ENCODE measurements at places on chromosomes 16 and 17. TPM values are rescaled to one million over a fixed set of nuclear protein-coding genes. Genes with fewer than 3 reads are reported as not detected.
A peak's percentile ranks its signal among the peaks of the same experiment; 100 is the strongest.

The ZNF688 gene
- total RNA-seq = 33.4 TPM

The TPSB2 gene
- 301 TPM for total RNA-seq

The NSF gene
- total RNA-seq = 19.9 TPM

The CMTM4 gene
- 18.0 TPM for total RNA-seq

The CCDC78 gene
- 0.80 TPM for total RNA-seq

The KRTAP17-1 gene
- total RNA-seq = not detected

DNA sequence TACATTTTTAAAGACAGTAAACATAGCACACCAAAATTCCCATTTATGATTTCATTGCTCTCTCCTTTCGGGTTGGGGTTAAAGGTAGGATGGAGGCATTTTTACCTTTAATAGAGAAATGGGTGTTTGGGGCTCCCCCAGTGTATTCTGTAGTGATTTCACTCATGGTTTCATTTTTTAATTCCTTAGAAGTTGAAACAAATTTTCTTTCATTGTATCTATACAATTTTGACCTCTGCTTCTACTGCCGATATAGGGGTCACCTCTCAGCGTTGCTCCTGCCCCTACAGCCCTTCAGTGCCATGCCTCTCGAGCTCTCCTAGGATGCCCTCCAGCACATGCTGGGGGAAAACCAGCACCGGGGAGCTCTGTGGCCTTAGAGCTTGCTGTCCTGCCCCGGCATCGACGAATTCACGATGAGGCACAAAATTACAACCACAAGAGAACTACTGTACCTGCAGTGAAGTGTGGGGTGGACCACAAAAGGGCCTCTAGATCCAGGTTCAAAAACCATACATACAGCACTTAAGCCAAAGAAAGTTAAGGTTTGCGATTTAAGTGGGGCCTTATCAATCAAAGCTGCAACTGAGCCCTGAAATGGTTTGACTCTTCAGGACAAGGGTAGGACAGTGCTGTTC lies 39.3 kb downstream of the LITAFD start:
- H3K27ac ChIP-seq = no peak overlapping the region
- H3K4me1 ChIP-seq = peaks cover 13% of the 10 kb centered on the region
- H3K4me3 ChIP-seq = no peak overlapping the region
- no peak for DNase-seq

- no peak overlapping the region for H3K27ac ChIP-seq
Observed at GRCh38 chr16:70470927-70471341, 16.5 kb downstream of the FCSK start.

DNA sequence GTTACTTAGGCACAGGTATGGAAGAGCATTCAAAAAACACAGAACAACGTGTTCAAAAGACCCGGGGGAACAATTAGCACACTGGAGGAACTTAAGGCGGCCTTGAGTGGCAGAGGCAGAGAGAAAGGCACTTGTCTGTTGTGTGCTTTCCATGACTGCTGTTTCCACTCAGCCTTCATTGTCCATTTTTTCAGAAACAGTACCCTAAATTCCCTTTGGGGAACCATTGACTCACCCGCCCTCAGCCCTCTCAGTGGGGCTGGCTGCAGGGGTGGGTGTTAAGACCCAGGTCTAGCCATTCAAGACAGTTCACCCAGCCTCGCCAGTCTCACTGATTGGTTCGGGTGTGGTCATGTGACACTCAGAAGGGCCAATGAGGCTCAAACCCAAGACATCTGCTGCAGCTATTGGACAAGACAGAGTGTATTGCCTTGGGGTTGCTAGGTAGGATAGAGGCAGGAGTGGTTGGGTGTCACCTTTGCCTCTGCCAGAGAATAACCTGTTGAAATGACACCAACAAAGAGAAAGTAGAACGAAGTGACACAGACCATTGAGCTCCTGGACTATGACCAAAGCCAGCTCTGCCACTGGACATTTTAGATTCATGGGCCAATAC lies 19.6 kb upstream of the CEP20 start:
- no peak for DNase-seq
- no peaks in the 10 kb centered on the region for H3K36me3 ChIP-seq
- H3K4me3 ChIP-seq = no peak overlapping the region
- no peaks in the 10 kb centered on the region for H3K27me3 ChIP-seq
- no peaks in the 10 kb centered on the region for H3K4me1 ChIP-seq

DNA sequence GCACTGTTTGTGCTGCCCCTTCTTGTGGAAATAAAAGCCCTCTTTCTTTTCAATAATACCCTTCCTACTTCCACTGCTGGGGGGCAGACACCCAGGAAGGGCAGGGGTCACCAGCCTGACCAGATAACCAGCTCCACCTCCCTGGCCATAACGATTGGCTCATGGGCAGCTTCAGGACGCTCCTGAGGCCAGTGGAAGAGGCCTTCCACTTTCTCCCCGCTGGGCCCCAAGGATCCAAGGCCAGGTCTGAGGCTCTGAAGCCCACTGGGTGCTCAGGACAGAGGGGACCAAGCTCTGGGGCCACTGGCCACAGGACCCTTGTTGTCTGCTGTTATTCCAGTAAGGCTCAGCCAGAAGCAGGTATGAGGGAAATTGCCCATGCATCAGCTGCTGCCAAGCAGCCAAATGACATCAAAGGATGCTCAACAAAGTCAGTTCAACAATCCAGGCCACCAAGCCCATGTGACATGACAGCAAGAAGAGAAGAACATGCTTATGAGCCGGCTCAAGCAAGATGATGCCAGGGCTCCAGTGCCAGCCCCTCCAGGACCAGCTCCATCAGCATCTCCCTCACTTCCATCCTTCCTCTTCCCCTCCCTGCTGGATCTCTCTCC lies 238.8 kb downstream of the ZNF423 start:
- no peaks in the 10 kb centered on the region for H3K27me3 ChIP-seq
- no peaks in the 10 kb centered on the region for H3K36me3 ChIP-seq
- no peak overlapping the region for H3K27ac ChIP-seq
- peaks cover 24% of the 10 kb centered on the region for H3K4me1 ChIP-seq

DNA sequence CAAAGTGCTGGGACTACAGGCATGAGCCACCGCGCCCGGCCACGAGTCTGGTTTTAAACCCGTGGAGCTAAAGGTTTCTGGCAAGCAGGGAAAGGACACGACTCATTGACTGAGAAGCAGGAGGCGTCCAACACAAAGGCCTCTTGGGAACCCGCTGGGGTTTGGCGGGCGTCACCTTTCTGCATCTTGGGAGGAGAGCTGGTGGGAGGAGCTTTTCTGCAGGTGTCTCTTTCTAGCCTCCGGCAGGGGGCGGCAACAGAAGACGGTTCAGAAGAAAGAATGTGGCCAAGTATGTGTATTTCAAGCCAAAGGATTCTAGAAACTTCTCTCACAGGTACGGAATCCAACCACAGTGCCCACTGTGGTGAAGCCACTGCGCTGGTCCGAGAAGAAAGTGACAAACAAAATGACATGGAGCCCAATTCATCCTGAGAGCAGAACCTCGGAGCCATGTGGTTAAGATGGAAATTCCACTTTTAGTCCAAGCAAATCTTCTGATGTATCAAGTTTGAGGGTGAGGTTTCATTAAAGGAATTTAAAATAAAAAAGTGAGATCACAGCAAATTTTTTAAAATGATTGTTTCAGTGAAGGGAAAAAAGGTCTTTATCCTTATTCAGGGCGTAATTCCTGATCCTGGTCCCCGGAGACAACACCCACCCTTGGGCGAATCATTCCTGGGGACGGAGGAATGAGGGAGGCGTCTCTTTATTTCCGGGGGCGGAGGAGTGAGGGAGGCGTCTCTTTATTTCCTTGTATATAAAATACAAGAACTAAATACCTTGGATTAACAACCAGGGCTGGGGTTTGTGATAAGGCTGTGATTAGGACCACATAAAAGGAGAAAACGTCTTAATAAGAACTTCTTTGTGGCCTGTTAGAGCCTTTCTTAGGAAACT lies 97.6 kb downstream of the MRM3 start:
- peaks cover 51% of the 10 kb centered on the region for H3K4me1 ChIP-seq
- no peaks in the 10 kb centered on the region for H3K36me3 ChIP-seq
- H3K4me3 ChIP-seq = no peak overlapping the region

GRCh38 chr17:57286399-57287105 lies 30.2 kb downstream of the MSI2 start:
- H3K36me3 ChIP-seq = no peaks in the 10 kb centered on the region
- no peak overlapping the region for H3K27ac ChIP-seq
- no peaks in the 10 kb centered on the region for H3K27me3 ChIP-seq
- DNase-seq = no peak
- peaks cover 34% of the 10 kb centered on the region for H3K4me1 ChIP-seq
- H3K4me3 ChIP-seq = no peak overlapping the region

DNA sequence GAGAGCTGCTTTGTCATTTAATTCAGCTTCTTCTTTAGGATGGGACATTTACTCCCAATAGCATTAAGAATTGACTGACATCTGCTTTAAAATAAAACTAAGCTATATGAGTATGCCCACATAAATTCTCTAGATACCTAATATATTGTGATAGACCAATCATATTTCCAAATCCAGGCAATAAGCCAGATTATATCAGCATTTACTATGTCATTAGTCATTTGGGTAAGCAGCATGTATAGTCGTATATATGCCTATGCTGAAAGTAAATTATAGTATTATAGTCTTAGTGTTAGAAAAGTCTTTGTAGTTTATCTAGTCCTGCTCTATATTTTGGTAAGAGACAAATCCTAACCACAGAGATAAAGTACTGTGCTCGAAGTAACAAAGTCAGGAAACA lies 958.1 kb downstream of the KCNJ2 start:
- no peak overlapping the region for H3K27ac ChIP-seq
- no peaks in the 10 kb centered on the region for H3K27me3 ChIP-seq
- no peak for DNase-seq
- H3K4me1 ChIP-seq = no peaks in the 10 kb centered on the region

GRCh38 chr16:56771558-56772279 lies 41.8 kb downstream of the NUP93 start:
- H3K4me1 ChIP-seq = peaks cover 44% of the 10 kb centered on the region
- H3K27ac ChIP-seq = no peak overlapping the region
- no peaks in the 10 kb centered on the region for H3K27me3 ChIP-seq
- no peak for DNase-seq

- no peaks in the 10 kb centered on the region for H3K36me3 ChIP-seq
- no peaks in the 10 kb centered on the region for H3K4me1 ChIP-seq
- H3K27me3 ChIP-seq = peaks cover 8% of the 10 kb centered on the region
- H3K4me3 ChIP-seq = no peak overlapping the region
- H3K27ac ChIP-seq = no peak overlapping the region
Observed at GRCh38 chr16:69544088-69544487, 21.7 kb upstream of the NFAT5 start.

- no peak overlapping the region for H3K4me3 ChIP-seq
- H3K27ac ChIP-seq = no peak overlapping the region
- H3K27me3 ChIP-seq = no peaks in the 10 kb centered on the region
- no peak for DNase-seq
- H3K4me1 ChIP-seq = no peaks in the 10 kb centered on the region
Observed at GRCh38 chr16:78034530-78034929, 12.2 kb downstream of the CLEC3A start.

- no peak for DNase-seq
- H3K27ac ChIP-seq = no peak overlapping the region
- no peaks in the 10 kb centered on the region for H3K27me3 ChIP-seq
- H3K36me3 ChIP-seq = no peaks in the 10 kb centered on the region
- H3K4me1 ChIP-seq = no peaks in the 10 kb centered on the region
- no peak overlapping the region for H3K4me3 ChIP-seq
Observed at GRCh38 chr17:49235896-49236295, 5.3 kb upstream of the PHOSPHO1 start.

DNA sequence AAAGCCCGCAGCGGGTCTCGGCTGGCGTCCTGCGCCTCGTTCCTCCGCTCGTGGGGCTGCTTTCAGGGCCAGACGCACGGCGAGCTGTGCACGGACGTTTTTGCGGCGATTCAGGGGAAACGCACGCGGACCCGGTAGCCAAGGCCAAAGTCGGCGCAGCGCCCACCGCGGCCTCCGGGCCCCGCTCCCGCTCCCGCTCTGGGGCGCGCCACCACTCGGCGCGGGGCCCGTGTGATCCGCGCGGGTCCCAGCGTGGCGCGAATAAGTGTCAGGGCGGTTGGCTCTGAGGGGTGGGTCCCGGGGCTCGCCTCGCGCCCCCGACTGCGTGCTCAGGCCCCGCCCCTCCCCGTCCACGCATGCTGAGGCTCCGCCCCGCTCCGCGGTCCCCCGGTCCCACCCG lies 694 bp upstream of the TBCD start:
- no peak for DNase-seq
- peaks cover 6% of the 10 kb centered on the region for H3K36me3 ChIP-seq
- H3K27ac ChIP-seq = peak overlapping the region; percentile 92
- peak overlapping the region; percentile 95 for H3K4me3 ChIP-seq
- H3K27me3 ChIP-seq = no peaks in the 10 kb centered on the region
